Naive thymus-derived CD8-positive, alpha-beta T cell (primary cell): ENCODE measurements at places on chromosomes 12 and 14.

- H3K4me3 ChIP-seq: no peak overlapping the region
- H3K4me1 ChIP-seq: no peaks in the 10 kb centered on the region
- H3K27ac ChIP-seq: no peak overlapping the region
- DNase-seq: no peak
- H3K27me3 ChIP-seq: peaks cover 4% of the 10 kb centered on the region
- H3K36me3 ChIP-seq: no peaks in the 10 kb centered on the region
Observed at GRCh38 chr14:33657476-33657875, 293.4 kb downstream of the EGLN3 start.

DNA sequence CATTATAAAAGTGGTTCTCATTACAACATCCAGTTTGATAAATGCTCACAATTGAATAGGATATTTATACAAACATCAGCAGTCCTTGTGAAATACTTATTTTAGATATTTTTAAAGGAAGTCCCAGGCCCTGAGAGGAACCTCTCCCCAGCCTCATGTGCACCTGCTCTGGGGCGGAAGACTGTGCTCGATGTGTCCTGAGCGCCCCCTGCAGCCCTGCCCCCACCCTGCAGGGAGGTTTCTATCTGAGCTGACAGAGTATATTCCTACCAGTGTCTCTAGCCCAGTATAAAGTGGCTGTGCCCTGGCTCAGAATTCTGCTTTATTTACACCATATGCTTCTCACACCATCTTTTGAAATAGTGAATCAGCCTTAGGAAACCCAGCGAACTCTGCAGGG, 1349.1 kb downstream of the TMEM121 start:
- H3K4me3 ChIP-seq: no peak overlapping the region
- no peaks in the 10 kb centered on the region for H3K36me3 ChIP-seq
- H3K4me1 ChIP-seq: peaks cover 13% of the 10 kb centered on the region
- no peak overlapping the region for H3K27ac ChIP-seq

GRCh38 chr14:65356327-65356836, 56.1 kb upstream of the FUT8 start:
- DNase-seq: no peak
- H3K27ac ChIP-seq: peak overlapping the region; percentile 54
- H3K27me3 ChIP-seq: no peaks in the 10 kb centered on the region

DNA sequence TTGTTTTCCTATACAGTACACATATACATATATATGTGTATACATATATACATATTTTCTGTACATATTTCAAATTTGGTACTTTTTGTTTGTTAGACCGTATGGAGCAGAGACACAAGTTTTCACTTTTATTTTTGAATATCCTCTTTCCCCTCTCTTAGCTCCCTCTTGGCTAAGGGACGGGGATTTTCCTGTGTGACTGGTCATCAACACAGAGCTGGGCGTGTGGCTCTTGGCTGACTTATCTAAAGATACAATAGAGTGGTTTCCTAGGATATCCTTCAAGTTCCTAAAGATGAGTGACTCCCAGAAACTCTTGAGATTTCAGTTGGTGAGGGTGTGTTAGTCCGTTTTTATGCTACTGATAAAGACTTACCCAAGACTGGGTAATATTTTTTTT, 1404.5 kb upstream of the TMEM132C start:
- no peak for DNase-seq
- no peaks in the 10 kb centered on the region for H3K36me3 ChIP-seq
- H3K4me1 ChIP-seq: no peaks in the 10 kb centered on the region

GRCh38 chr14:61480704-61481285, 159.4 kb downstream of the PRKCH start:
- H3K36me3 ChIP-seq: peaks cover 64% of the 10 kb centered on the region
- H3K27ac ChIP-seq: peak overlapping the region; percentile 100
- H3K4me1 ChIP-seq: peaks cover 83% of the 10 kb centered on the region
- no peak overlapping the region for H3K4me3 ChIP-seq
- no peak for DNase-seq

- no peaks in the 10 kb centered on the region for H3K4me1 ChIP-seq
- no peaks in the 10 kb centered on the region for H3K36me3 ChIP-seq
- DNase-seq: no peak
- H3K27me3 ChIP-seq: no peaks in the 10 kb centered on the region
- no peak overlapping the region for H3K4me3 ChIP-seq
Observed at GRCh38 chr14:29649170-29649569, 278.5 kb downstream of the PRKD1 start.

DNA sequence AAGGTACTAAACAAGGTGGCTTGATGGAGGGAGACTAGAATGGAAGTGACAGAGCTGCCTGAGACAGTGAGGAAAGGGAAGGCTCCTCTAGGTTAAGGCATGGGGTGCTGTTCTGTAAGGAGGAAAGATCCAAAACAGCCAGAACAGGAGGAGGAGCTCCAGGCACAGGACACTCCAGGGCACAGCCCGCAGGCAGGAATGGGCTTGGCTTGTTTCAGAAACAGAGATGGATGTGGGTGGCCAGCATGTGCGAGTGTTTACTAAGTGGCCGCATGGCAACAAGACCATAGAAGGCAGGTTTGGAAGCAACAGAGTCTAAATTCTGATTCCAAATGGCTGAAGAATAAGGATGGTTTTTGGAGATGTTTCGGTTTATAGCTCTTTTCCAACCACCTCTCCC, 889.1 kb downstream of the AACS start:
- no peaks in the 10 kb centered on the region for H3K36me3 ChIP-seq
- no peaks in the 10 kb centered on the region for H3K4me1 ChIP-seq
- H3K27me3 ChIP-seq: peaks cover 2% of the 10 kb centered on the region
- no peak overlapping the region for H3K4me3 ChIP-seq
- DNase-seq: no peak

DNA sequence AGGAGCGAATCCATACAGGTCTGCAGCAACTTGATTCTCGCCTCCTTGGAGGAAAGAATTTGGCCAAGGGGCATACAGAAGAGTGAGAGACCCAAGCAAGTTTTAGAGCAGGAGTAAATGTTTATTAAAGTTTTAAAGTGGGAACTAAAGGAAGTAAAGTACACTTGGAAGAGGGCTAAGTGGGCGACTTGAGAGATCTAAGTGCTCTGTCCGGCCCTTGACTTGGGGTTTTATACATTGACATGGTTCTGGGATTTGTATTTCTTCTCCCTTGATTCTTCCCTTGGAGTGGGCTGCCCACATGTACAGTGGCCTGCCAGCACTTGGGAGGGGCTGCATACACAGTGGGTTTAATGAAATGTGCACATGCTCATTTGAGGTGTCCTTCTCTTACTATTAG, 421.2 kb downstream of the TMEM121 start:
- H3K4me1 ChIP-seq: peaks cover 3% of the 10 kb centered on the region
- no peaks in the 10 kb centered on the region for H3K36me3 ChIP-seq
- H3K4me3 ChIP-seq: no peak overlapping the region

GRCh38 chr14:70716483-70716882, 74.8 kb downstream of the TTC9 start:
- no peak overlapping the region for H3K4me3 ChIP-seq
- H3K4me1 ChIP-seq: peaks cover 7% of the 10 kb centered on the region
- no peak overlapping the region for H3K27ac ChIP-seq

GRCh38 chr12:54430471-54431069, 11.5 kb upstream of the ITGA5 start:
- H3K4me1 ChIP-seq: peaks cover 30% of the 10 kb centered on the region
- H3K27me3 ChIP-seq: no peaks in the 10 kb centered on the region
- no peak overlapping the region for H3K4me3 ChIP-seq
- H3K27ac ChIP-seq: peak overlapping the region; percentile 1
- no peaks in the 10 kb centered on the region for H3K36me3 ChIP-seq

DNA sequence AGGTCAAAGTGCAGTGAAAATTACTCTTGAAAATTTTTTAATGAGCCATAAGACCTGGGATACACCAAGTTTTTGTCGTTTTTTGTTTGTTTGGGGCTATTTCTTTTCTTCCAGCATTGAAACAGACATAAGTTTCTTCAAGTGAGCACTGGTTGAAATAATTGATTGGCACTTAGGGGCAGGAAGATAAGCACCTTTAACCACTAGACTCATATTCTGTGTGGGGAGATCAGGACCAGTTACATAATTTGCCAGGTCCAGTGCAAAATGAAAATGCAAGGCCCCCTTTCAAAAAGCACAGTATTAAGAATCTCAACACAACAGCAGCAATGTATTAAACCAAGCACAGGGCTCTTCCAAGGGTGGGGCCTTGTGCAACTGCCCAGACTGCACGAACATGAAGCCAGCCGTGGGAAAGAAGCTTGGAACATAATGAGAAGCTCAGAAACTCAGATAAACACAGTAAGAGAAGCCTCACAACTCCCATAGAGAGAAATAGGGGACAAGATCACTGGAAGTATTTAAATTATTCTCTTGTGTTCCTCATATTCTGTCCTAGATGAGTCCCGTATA, 3.2 kb upstream of the TCP11L2 start:
- DNase-seq: no peak
- H3K4me1 ChIP-seq: peaks cover 35% of the 10 kb centered on the region
- H3K36me3 ChIP-seq: no peaks in the 10 kb centered on the region
- H3K27ac ChIP-seq: peak overlapping the region; percentile 100

DNA sequence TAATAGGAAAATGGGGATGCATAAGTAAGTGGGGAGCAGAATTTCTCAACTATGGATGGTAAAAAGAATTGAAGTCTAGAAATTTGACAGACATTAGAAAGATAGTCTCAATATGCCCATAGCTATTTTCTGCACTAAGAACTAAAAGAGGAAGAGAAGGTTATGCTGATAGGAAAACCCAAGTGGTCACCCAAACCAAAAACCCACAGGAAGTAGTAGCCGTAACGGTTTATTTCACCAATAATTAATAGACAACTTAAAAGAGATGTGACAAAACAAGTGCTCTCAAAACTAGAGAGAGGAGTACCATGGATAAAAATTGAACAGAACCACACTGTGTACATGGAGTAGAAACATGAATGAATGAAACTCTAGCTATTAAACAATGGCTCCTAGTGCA, 295.4 kb downstream of the FSCB start:
- no peak for DNase-seq
- H3K4me1 ChIP-seq: no peaks in the 10 kb centered on the region
- H3K36me3 ChIP-seq: no peaks in the 10 kb centered on the region
- no peak overlapping the region for H3K4me3 ChIP-seq

- no peak overlapping the region for H3K4me3 ChIP-seq
- no peak overlapping the region for H3K27ac ChIP-seq
- H3K4me1 ChIP-seq: peaks cover 7% of the 10 kb centered on the region
- no peak for DNase-seq
- H3K27me3 ChIP-seq: no peaks in the 10 kb centered on the region
Observed at GRCh38 chr14:100156776-100157175, 2.7 kb downstream of the DEGS2 start.

DNA sequence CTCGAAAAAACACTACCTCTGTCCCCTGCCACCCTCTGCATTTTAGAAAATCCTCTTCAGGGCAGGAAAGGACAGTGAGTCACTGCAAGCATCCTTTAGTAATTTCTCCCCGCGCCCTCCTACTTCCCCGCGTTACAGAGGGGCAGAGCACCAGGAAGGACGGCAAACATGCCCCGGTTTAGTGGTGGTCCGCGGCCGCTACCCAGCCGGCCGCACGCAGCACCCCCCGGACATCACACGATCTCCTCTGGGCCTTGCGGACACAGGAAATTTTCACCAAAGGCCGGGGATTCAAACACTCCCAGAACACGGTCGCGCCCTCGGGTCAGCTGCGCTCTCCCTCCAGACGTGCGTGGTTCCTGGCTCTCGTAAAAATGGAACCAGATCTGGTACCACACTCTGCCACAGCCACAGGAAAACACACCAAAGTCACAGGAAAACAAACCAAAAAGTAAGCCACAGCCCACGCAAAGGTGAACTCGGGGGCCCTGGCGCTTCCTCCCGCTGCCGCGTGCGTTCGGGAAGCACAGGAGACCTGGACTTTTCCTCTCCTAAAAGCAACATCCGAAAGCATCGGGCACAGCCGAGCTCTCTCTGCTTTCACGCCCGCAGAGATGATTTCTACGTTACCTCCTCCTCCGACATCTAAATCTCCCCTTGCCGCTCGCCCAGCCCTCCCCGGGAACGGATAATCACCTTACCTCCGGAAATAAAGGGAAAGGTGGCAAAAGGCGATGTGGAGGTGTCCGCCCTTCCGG, 839 bp downstream of the SLC38A1 start:
- H3K4me3 ChIP-seq: no peak overlapping the region
- H3K4me1 ChIP-seq: peaks cover 41% of the 10 kb centered on the region
- no peak overlapping the region for H3K27ac ChIP-seq

DNA sequence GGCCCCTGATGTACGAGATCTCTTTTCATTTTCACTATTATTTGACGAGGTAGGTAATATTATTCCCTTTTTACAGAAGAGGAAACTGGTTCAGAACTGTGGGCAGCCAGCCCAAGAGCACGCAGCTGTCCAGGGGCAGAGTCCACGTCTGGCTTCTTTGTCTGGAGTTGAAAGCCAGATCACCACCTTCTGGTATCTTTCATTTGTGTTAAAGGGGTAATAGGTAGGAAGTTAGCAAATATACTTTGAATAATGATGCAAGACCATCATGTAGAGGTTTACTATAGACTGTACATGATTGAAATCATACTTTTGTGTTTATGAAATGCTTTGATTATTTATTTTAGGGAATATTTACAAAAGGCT, 144.1 kb upstream of the AMIGO2 start:
- DNase-seq: no peak
- peaks cover 33% of the 10 kb centered on the region for H3K36me3 ChIP-seq
- H3K4me1 ChIP-seq: peaks cover 81% of the 10 kb centered on the region
- H3K27me3 ChIP-seq: no peaks in the 10 kb centered on the region

- DNase-seq: no peak
- H3K27me3 ChIP-seq: no peaks in the 10 kb centered on the region
- no peaks in the 10 kb centered on the region for H3K36me3 ChIP-seq
- H3K27ac ChIP-seq: no peak overlapping the region
Observed at GRCh38 chr14:82562881-82563280, 1029.2 kb upstream of the SEL1L start.

DNA sequence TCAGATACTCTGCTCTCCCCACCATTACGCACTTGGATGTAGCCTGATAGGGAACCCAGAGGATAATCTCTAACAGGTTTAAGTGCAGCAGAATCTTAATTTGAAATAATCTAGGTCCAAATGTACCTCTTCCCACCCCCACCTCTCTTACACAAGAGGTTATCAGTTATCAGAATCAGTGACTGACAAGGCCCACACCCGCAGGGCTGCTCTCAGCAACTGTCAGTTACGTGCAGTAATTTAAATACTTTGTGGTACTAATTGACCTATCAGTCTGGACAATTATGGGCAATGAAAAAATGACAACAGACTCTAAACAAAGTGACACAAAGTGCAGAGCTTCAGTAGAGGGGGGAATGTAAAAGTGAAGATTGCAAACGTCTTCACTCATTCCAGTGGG, 74.0 kb downstream of the CLIP1 start:
- H3K36me3 ChIP-seq: no peaks in the 10 kb centered on the region
- H3K4me1 ChIP-seq: no peaks in the 10 kb centered on the region
- no peaks in the 10 kb centered on the region for H3K27me3 ChIP-seq

GRCh38 chr12:69355363-69356028, 4.0 kb upstream of the YEATS4 start:
- H3K4me1 ChIP-seq: peaks cover 11% of the 10 kb centered on the region
- no peak overlapping the region for H3K27ac ChIP-seq
- peaks cover 3% of the 10 kb centered on the region for H3K36me3 ChIP-seq
- no peaks in the 10 kb centered on the region for H3K27me3 ChIP-seq
- H3K4me3 ChIP-seq: no peak overlapping the region
- no peak for DNase-seq
